ENCODE measurements at places on chromosomes 12 and 14.
A peak's percentile ranks its signal among the peaks of the same experiment; 100 is the strongest.

DNA sequence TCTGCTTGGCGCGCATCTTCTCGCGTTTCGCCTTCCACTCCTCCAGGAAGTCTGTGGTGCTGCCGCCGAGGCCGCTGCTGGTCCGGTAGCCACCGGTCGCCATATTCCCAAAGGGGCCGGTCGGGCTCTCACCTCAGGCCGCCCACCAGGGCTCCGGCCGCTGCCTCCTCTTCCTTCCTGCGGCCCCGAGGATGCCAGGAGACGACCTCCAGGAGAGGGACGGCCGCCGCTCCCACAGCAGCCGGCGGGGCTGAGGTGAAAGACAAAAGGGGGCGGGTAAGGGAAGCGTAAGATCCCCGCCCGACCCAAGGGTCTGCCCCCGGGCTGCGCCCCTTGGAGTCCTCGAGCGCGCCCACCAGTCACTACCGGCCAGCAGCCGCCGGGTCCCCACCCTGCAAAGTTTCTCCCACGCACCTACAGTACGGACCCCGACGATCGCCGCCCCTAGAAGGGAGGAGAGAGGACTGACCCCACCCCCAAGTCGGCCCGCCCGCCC, 574 bp downstream of the PAWR start:
- DNase-seq: no peak

DNA sequence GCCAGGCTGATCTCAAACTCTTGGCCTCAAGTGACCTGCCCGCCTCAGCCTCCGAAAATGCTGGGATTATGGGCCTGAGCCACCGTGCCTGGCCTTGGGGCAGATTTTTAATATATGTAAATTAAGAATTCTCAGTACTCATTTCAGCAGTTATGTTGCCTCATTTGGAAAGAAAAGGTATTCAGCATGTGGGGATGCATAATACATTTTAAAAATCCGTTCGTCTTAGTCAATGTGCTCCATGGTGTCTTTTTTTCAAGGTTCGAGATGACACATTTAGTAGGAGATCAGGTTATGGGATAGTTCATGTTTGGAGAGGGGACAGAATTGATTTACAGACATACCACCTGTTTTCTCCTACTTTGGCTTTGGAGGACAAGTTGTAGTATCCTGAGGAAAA, 10.2 kb downstream of the SYNE2 start:
- no peak for DNase-seq

GRCh38 chr14:104586832-104587620, 7.5 kb downstream of the C14orf180 start:
- DNase-seq: no peak

GRCh38 chr12:28585146-28585545, 394.9 kb downstream of the CCDC91 start:
- no peak for DNase-seq

DNA sequence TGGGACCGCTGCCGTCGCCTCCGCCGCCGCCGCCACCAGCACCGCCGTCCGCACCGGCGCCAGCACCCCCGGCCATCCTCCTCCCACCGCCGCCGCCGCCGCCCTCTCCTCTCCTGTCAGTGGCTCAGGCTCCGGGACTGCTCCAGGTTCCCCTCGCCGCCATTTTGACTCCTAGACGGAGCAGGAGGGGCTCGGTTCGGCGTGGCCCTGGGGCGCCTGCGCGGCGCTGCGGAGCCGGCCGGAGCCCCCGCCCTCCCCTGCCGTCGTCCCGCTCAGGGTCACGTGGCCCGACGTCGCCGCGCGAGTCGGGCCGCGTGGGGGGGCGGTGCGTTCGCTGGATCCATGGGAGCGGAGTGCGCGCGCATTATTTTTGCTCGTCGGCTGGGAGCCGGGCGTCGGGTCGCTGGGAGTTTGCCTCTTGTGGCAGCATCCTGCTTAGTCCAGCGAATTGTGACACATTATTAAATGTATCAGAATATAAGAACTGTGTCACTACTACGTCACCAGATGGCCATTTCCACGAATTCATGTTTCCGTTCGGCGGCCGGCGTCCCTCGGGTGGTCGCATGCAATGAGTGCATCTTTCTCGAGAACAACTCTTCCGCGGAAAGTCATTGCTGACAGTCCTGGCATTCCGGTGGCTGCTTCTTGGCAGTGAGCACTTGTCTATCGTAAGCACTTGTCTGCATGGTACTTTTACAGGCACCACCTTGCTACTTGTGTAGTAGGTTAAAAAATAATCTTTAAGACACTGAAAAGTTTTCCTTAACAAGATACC, at the start of gene BTBD7:
TSS of gene BTBD7 (minus strand) at position 184 of the 778 bp plus-strand sequence. CDS start 36,985 bp downstream, outside the sequence.
- DNase-seq: peak; percentile 91

DNA sequence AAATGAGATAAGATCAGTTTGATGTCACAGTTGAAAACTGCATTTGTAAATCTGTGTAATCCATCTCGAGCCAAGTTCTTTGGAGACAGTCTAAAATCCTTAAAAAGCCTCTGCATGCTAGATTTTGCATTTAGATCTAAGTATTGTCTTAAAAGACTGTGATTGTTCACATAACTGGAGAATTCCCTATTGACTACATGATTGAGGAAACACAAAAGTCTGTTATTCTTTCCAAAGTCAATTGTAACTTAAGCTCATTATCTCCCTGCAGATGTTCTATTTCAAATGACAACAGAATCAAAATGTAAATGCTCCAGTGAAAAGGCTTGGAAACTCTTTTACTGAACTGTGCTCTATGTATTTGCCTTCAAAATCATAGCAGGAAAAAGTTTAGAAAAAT, 77.8 kb downstream of the MYF5 start:
- DNase-seq: no peak

DNA sequence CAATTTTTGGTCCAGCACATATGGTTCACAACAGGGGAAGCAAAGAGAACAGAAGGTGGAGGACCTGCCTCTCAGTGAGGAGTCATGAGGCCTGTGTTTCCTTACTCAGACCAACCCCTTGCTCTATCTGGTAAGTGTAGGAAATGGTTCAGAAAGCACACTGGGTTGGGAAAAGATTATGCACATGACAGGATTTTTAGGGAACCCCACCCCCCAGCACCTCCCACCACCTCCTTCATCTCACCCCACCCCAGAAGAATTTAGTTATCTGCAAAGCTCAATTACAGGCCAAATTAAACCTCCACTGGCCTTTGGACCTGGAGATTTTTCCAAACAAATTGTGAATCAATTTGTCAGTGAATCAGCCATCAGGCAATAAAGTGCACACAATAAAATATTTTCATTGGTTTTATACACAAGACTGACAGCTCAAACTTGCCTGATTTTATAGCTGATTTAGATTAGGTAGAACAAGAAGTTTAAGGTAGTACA, 132.8 kb downstream of the DACT1 start:
- DNase-seq: no peak

- peak; percentile 38 for DNase-seq
These were observed 83.2 kb downstream of the BCL11B start for GRCh38 chr14:99188731-99189191.

GRCh38 chr12:62739266-62740015, 195.5 kb downstream of the PPM1H start:
- no peak for DNase-seq

- DNase-seq: no peak
These were observed 20.7 kb upstream of the NEK9 start for GRCh38 chr14:75147423-75148071.

DNA sequence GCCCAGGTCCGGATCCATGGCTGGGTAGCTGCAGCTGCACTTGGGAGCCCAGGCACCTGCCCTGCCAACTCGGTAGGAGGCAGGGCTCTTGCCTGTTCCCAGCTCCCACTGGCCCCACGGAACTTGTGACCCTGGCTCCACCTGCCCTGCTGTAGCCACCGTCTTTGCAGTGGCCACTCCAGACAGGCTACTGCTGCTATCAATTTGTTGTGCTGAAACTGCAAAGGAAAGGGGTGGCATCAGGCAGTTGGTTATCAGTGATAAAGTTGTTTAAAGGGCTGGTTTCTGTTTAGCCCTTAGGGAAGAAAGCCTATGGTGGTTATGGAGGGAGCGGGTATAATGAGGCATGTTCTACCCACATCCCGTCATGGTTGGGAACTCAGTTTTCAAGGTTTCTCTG, 32.1 kb upstream of the ARID2 start:
- DNase-seq: no peak

- DNase-seq: no peak
These were observed 273.1 kb upstream of the RGS6 start for GRCh38 chr14:71659159-71659558.

GRCh38 chr12:70849265-70849960, 71.1 kb downstream of the PTPRR start:
- no peak for DNase-seq

GRCh38 chr12:131607658-131608447, 103.0 kb upstream of the SFSWAP start:
- DNase-seq: no peak

- no peak for DNase-seq
These were observed 26.1 kb upstream of the RTRAF start for GRCh38 chr14:51963286-51963685.

GRCh38 chr12:11178250-11178649, 7.3 kb downstream of the SMIM10L1 start:
- no peak for DNase-seq

GRCh38 chr14:55910601-55911243, 207.5 kb upstream of the PELI2 start:
- DNase-seq: no peak

DNA sequence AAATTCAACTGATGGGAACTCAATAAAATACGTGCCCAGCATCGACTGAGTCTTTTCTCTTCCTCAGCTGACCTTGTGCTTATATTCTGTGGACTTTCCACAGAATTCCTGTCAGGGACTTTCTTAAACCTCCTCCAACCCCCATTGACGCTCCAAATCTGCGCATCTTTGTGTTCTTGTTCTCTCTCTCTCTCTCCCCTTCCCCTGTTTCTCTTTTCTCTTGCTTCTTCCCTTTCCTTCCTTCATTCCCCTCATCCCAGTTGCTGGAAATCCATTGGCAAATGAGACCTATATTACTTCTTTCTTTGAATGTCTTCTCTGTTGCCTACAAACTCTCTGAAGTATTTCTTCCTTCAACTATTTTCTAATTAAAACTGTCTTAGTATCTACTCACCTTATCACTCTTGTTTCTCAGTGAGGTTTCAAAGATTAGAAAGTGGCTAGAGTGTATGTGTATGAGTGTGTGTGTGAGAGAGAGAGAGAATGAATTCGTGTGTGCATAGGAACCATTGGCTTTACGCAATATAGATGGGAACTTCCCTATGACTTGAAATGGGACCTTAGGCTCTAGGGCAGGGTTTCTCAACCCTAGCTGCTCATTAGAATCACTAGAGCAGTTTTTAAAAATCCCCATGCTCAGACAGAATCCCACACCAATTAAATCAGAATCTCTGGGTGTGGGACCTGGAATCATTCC, 41.8 kb upstream of the DHRS7 start:
- no peak for DNase-seq

- no peak for DNase-seq
These were observed 28.7 kb downstream of the FNTB start for GRCh38 chr14:65015391-65015790.

DNA sequence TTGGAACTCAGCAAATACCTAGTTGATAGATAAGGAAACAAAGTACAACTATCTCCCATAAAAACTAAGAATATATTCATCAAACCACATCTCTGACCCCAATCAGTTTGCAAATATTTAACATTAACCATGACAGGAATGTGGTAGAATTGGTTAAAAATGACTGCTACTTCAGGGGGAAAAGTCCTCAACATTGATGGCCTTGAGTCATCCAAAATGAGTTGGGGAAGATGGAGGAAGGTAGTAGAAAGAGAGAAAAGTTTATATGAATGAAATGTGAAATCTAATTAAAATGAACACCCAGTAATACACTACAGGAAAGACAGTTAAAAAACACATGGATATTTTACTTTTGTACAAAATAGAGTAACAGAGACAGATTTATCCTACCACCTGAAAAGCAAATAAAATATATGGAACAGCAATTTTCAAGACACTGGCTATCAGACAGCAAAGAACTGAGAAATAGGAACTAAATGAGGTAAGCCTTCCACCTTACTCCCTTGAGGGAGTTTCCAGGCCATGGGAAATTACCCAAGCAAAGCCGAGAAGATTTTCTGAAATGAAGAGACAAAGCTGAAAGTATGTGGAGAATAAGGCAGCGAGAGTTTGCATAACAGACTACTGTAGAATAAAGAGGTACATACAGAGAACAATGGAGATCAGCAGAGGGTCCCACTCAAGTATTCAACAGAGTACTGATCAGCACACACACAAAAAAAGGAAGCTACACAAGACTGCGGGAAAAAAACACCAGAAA, 49.6 kb downstream of the TC2N start:
- DNase-seq: no peak

DNA sequence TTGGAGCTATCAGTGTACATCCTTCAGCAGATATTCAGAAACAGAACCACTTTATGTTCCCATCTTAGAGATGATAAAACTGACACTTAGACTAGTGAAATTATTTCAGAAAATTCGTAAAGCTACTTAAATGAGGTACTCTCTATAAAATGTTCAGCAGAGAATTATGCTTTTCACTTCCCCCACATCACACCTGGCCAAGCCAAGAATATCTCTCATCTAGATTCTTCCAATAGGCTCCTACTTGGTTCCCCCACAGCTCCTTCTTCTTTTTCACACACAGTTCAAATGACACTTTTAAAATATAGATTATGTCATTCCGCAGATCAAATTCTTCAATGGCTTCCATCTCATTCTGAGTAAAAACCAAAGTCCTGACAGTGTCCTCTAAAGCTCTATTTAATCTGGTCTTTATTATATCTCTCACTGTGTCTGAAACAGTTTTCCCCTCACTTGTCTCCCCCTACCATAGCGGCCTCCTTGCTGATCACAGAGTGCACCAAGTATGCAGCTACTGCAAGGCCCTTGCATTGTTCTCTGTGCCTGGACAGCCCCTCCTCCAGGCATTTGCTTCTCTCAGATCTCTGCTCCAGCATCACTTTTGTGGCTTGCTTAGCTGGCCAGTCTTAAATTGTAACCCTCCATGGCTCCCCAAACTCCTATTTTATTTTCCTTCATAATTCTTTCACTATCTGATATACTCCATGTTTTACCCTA, 736.8 kb upstream of the USP15 start:
- DNase-seq: no peak

DNA sequence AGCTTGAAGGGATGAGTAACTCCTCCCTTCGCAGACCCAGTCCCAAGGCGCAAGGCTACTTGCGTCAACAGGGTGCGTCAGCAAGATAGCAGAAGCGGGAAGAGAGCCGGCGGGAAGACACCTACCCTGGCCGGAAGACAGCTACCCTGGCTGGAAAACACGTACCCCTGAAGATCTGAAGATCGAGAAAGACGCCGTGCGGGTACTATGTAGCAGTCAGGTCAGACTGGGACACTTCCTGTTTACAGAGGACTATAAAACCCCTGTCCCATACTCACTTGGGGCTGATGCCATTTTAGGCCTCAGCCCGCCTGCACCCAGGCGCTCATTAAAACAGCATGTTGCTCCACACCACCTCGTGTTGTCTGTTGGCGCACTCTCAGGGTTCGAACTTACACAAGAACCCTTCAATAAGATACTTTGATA, 80.9 kb downstream of the ABCD2 start:
- no peak for DNase-seq

DNA sequence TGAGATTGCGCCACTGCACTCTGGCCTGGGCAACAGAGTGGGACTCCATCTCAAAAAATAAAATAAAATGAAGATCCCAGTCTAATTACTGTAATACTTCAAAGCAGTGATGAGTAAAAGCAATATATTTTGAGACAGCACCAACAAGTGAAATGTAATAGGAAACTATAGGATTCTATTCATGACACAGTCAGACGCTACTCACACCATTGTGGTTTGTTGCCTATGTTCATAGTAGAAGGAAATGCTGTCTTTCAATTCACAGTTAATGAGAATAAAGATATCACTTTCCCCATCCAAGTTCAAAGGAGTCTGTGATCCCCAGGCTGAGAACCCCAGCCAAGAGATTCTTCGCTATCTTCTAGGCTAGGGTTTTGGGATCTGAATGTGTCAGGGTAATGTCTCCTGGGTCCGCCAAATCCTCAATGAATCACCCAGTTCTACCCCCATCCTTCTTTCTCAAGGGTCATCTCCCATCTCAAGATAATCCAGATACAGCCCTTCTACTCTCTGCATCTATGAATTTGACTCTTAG, 16.6 kb upstream of the DTX1 start:
- no peak for DNase-seq
